ENCODE measurements at places on chromosomes 6 and 20.

DNA sequence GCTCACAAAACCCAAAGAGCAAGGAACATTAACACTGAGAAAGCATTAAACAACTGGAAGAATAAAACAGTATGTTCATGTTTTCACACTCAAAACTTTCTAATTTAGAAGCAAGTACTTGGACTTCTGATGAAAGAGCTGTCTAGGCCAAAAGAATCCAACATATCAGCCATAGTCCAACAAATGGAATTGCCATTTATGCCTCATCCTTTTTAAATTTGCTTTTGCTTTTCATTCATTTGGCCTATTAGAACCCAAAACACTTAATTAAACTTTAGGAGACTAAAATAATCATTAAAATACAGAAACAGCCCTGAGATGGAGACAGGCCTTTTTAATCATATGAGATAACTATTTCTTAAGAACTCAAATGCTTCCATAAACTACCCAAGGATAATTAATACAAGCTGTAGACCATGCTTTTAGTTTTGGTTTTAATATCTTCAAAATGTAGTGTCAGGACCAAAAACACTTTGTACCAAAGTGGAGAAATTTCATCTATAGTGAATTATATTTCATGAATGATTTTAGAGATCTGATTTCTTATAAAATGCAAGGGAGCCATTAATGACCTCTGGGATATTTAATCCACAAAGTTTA is 166.5 kb downstream of the KIF6 start:
- no peak for DNase-seq

DNA sequence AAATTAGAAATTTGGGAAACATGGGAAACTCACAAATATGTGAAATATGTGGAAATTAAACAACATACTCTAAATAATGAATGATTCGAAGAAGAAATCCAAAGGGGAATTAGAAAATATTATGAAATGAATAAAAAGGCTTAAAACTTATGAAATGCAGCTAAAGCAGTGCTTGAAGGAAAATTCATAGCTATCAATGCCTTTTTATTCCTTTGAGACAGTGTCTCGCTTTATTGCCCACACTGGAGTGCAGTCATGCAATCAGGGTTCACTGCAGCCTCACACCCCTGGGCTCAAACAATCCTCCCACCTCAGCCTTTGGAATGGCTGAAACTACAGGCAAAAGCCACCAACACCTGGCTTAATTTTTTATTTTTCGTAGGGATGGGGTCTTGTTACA is 7.9 kb upstream of the TGIF2 start:
- DNase-seq = no peak

- peak; percentile 57 for DNase-seq
Observed at GRCh38 chr6:19394051-19394450, 443.1 kb upstream of the ID4 start.

- no peak for DNase-seq
Observed at GRCh38 chr6:45538641-45539547, 161.2 kb upstream of the SUPT3H start.

DNA sequence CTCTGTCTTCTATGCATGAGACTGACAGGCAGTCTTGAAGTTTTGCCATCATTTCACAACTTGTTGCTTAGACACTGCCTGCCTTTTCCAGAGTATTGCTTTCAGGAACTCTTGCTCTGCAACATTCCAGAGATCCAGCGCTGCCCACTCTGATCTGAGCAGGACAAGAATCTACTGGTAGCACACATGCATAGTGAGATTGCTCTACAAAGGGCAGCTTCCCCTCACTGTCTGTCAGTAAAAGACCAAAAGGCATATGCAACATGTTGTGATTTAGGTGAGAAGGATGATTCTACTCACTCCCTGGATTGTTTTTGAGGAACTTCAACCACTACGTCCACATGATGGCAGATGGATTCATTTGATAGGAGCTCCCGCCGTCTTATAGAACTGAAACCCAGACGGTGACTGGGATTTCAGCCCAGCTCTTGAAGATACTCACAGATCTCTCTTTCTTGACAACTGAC is 259.1 kb downstream of the ARID1B start:
- DNase-seq = no peak

DNA sequence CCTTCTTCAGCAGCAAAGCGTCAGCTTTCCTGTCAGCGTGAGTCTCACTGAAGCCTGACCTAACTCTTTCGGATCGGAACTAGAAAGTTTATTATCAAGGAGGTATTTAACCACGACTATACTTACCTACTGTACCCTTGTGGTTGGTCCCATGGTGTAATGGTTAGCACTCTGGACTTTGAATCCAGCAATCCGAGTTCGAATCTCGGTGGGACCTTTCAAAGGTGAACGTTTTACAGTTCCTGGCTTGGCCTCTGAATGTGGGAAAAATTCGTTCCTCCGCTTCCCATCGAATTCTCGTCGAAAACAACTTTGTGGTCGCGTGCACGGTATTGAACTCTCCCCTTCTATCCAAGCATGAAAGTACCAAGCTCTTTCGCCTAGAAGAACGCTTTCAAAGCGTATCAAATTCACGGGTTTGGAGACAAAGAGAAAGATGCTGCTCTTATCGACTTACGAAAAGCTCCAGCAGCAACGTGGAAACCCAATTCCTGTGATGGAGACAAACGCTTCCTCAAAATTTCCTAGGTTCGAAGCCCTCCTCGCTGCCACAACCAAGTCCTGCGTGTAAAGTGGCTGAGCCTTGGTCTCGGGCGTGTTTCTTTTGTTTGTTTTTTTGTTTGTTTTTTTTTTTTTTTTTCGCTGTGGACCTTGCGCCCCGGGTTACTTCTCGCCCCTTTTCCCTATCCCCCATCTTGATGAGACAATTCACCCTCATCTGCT is 63.7 kb downstream of the GPX5 start:
- DNase-seq = peak; percentile 96

- DNase-seq = no peak
Observed at GRCh38 chr6:12606616-12607015, 110.0 kb upstream of the PHACTR1 start.

DNA sequence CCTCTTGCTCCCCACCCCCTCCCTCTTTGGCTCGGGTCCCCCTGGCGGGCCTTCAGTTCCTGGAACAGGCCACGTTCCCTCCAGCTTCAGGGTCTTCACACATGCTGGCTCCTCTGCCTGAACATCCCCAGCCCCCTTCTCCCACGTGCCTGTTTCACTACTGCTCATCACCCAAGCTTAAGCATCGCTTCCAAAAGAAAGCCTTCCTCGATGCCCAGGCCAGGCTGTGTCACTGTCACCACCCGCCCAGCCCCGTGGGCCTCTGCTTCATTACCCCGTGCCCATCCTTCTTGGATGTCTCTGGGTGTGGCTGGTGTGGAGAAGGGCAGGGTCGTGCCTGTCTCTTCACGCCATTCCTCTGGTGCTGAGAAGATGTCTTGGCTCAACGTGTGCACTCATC is 2.8 kb downstream of the DLGAP4 start:
- DNase-seq = no peak

- DNase-seq = peak; percentile 88
Observed at GRCh38 chr20:10469599-10469998, 34.5 kb downstream of the SLX4IP start.

DNA sequence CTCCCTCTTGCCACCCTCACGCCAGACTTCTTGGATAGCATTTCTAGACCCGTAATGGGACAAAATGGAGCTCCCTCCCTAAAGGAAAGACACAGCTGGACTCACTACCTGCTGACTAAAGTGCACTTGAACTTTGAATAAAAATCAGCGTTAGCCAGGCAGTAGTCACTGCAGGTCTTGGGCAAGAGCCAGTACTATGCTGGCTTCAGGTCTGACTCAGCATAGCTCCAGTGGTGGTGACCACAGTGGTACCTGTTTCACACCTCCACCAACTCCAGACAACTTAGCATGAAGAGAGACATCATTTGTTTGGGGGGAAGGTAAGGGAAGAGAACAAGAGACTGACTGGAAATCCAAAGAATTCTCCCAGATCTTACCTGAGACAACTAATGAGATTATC is 906.8 kb downstream of the GRIK2 start:
- DNase-seq = no peak

DNA sequence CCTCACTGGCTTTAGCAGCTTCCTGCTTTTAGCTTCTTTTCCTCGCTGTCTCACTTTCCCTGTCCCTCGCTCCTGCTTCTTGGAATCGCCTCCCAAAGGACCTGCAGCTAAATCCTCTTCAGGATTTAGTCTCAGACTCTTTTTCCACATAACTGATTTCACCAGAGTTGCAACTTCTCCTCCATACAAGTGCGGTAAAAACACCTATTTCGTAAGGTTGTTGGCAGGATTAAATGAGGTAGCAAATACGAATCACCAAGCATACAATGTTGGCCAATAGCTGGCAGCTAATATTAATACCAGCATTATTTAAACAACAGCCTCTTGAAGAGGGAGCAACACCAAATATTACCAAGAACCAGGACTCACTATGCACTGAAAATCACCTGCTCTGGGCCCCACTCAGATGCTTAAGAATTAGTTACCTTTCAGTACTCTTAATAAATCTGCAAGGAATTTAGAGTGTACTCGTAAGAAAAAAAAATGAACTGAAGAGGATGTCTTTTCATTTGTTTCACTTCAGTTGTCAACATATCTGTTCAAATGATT is 123.0 kb downstream of the DTNBP1 start:
- DNase-seq = no peak

DNA sequence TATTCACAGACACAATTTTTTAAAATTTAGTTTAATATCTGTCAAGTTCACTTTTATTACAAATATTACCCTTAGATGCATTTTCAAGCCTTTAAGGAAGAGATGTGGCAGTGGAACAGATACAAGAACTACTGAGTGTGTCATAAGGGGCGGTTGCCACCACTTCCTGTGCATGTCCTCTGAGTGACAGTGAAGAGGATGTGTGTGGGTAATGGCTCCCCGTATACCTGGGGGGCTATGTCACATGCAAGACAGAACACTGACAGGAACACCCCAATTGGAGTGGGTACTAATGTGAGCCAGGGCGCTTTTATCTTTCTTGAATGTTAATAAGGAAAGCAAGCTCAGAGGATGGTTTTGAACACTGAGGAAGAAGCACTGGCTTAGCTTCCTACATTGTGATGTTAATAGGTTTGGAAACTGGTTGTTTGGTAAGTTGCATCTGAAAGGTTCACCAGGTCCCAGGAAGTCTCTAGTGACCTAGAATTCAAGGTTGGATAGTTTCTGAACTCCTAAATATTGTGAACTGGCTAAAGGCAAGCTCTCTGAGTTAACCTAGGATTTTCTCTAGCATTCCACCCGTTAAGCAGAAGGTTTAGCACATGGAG is 83.4 kb upstream of the ASF1A start:
- DNase-seq = no peak

DNA sequence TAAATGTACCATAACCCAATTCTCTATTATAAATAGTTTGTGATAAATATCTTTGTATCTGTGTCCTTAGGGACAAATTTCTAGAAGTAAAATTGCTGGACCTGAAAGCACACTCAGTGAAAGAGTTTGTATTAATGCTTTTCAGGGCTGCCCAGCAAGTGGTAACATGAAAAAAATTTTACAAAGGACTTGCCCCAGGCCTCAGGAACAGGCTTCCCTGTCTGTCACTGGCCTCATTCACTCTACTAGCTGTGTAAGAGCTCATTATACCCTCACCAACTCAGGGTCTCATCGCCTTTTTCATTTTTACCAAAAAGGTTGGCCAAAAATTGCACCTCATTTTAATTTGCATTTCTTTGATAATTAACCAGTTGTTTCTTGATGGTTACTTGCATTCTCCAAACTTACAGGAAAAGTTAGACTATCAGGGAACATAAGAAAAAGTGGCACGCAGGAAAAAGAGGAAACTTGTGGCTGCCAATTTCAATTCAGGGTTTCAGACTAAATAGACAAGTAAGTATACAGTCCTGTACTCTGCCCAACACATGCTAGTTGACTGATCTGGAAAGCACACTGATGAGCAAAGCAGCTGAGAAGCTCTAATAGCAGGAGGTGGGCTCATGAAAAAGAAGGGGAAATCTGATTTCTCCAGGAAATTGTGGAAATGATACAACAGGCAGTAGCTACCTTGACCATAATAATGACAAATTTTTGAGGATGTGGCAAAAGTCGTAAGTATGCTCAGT is 161.5 kb downstream of the KIF6 start:
- no peak for DNase-seq

DNA sequence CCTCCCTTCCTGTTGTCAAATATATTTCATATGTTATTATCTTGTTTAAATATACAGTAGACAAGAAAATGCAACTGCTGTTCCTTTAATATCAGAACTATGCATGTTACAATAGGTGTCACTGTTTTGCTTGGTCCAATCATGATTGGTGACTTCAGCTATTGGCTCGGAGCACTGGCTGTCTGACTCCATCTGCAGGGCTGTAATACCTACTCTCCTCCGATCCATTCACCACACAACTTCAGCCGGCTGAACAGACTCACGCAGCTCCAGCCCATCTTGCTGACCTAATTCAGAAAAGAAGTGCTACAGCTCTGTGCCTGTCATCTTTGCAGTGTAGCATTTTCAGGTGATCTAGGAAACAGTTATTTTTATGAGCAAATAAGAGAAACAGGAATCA is at the start of gene BTBD3:
BTBD3 (plus strand) TSS at position 231 of the 400 bp plus-strand sequence. CDS start 383 bp downstream, outside the sequence.
- DNase-seq = no peak

DNA sequence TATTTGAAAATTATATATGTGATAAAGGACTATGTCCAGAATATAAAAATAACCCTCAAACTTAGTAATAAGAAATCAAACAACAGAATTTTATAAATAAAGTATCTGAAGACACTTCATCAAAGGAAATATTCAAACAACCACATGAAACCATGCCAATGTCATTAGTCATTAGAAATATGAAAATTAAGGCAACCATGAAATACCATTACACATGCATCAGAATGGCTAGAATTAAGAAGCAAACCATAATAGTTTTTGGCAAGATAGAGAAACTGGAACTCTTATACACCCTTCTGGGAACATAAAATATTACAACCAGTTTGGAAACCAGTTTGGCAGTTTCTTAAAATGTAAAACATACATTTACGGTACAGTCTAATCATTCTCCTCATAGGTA is 137.2 kb upstream of the ADGRB3 start:
- DNase-seq = peak; percentile 64

GRCh38 chr6:64062960-64063683 is 427.5 kb downstream of the PHF3 start:
- peak; percentile 52 for DNase-seq

DNA sequence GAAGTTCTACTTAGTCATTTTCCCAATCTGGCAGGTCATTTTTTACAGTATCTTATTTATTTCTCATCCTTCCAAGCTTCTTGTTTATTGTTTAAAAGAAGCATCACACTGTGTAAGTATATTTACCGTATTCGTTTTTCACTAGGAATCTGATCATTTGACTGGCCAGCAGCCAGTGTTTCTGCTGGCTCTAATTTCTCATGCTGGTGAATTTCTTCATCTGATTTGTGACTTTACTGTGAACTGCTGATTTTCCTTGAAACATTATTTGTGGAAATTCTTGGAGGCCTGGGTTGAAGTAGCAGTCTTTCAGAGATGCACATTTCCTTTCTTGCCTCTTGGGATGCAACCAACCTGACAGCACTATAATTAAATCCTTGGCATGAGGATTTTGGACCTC is 65.9 kb downstream of the PREP start:
- no peak for DNase-seq

- DNase-seq = no peak
Observed at GRCh38 chr6:154337406-154338005, 19.1 kb downstream of the IPCEF1 start.
